ENCODE measurements at places on chromosomes 4 and X.

DNA sequence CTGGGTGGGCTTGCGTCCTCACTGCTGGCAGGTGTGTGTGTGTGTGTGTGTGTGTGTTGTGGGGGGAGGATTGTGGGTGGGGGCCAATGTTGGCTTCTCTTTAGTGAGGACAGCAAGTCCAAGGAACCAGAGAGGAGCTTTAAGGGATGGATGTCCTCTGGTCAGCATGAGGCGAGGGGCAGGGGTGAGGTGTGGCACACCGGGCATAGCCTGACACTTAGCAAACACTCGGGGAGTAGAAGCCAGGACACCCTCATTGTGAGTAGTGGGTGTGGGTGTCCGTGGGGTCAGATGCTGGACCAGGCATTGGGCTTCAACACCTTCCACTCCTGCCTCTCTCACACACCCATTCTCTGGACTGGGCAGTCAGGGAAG is 2.8 kb downstream of the SORCS2 start:
- no peak for DNase-seq

DNA sequence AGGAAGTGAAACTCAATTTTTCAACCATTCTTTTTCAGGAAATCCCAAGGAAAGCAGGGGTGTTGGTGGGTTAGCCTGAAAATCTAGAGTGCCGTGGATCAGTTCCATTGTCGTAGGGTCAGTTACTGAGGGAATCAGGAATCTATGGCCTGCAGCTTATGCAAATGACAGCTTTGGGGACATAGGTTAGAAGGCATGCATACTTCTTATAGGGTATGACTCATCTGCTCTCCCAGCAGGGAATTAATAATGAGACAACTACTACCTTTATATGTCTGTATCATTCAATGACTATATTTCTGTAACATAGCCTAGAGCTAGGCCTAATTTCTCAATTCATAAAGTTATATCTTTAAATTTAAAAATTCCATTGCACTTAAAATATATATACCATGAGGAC is 36.6 kb downstream of the ZNF41 start:
- DNase-seq, result no peak

- no peak for DNase-seq
Observed at GRCh38 chr4:74878323-74878722, 54.6 kb upstream of the PARM1 start.

- no peak for DNase-seq
Observed at GRCh38 chr4:107133965-107134653, 98.0 kb upstream of the DKK2 start.

DNA sequence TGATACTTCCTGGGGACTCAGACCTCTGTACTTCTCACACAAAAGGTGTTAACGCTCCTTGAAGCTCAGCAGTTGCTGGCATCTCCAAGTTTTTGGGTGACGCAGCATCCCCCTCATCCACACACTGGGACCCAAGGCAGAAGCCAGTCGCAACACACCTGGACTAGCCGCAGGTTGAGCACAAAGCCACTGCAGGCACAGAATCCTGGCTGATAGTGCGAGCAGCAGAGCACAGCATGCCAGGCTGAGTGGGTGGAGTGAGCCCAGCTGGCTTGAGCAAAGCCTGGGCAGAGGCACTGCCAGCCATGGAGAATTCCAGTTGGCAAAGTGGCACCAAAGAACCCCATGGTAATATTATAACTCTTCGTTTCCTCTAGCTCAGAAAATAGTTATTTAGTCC is 873.2 kb upstream of the NDST4 start:
- no peak for DNase-seq

- DNase-seq, result no peak
Observed at GRCh38 chr4:166039822-166040221, 166.8 kb downstream of the TLL1 start.

DNA sequence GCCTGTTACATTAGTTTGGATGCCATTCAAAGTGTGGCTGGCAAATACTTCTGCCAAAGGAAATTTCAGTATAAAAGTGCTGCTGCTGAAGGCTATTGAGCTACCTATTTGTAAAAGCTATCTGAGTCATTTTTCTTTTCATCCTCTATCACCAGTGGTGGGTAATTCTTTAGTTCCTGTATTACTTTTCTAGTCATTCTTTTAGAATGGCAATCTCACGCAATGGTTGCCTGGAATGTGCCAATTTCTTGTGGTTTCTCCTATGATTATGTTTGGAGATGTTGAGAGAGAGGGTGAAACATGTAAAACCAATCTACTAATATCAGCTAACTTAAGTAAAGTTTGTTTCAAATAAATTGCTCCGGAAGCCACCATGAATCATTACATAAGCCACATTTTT is 685.0 kb downstream of the RAPGEF2 start:
- no peak for DNase-seq

DNA sequence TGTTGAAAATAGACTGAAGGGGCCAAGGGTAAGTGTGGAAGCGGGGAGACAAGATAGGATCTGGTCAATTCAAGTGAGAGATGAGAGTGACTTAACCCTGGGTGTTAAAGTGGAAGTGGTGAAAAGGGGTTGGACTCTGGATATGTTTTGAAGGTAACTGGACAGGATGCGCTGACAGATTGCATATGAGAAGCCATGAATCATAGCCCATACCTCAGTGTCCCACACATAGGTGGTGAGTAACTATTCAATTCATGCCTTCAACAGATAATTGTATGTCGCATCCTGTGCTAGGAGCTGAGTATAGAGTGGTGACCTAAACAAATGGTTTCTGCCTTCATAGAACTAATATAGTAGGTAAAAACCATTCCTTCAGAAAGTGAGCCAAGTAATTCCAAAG is 76.7 kb downstream of the KLHL34 start:
- DNase-seq, result no peak

GRCh38 chr4:26130173-26130572 is 190.6 kb upstream of the RBPJ start:
- DNase-seq, result no peak

GRCh38 chr4:18247189-18247588 is 225.6 kb upstream of the LCORL start:
- DNase-seq, result no peak

DNA sequence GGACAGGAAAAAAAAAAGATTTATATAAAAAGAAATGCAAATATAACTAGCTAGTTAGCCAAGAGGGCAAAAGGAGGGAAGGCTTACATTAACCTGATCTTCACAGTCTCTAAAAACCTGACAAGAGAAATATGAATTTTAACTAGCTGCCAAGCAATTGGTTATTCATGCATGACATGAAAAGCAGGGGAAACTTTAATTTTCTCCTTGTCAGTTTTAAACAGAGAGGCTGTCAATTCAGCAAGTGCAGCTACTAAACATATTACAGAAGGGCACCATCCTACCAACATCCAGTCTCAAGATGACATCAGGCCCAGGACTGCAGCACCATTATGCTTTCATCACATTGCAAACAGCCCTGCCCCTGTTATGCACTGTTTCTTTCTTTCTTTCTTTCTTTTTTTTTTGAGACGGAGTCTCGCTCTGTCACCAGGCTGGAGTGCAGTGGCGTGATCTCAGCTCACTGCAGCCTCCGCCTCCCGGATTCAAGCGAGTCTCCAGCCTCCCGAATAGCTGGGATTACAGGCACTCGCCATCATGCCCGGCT is 38.9 kb upstream of the CBR4 start:
- no peak for DNase-seq

DNA sequence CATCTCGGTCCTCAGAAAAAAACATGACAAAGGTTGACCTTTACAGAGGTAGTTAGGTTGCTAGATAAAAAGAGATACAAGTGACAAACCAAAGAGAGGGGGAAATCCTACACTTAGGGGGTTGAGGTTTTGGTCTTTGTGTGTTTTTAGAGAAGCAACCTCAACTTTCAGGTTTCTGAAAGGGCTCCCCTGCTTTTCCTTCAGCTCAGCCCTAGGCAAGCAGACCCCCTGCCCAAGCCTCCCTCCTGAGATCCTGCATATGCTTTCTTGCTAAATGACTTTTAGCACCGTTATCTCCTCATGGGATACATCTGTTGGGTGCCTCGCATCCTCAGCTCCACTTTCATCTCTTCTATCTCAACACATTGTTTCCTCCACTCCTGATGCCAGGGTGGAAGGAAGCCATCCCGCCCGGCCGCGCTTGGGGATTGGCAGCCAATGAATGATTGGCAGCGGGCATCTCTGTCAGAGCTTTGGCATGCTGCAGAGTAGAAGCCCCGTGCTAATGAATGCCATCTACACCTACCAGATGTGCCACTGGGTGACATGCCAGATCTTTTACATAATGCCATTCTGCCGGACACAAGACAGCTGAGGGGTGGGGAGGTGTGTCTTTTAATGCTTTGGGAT is 15.0 kb upstream of the PRDM8 start:
- no peak for DNase-seq

DNA sequence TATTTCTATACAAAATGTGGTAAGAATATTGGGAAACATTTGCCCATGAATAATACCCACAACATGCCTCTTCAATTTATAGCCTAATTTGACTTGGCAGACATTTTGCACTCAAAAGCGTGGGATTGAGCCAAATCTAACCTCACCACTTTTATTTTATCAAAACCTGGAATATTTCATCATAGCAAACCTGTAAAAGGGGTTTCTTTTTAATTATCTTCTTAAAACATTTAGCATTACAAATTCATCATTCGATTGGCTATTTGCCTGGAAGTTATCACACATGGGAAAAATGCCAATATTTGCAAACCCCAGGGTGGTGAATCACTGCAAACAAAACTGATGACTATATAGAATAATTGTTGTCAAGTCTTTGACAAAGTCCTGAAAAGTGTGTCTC is 56.2 kb downstream of the VCX3B start:
- no peak for DNase-seq

DNA sequence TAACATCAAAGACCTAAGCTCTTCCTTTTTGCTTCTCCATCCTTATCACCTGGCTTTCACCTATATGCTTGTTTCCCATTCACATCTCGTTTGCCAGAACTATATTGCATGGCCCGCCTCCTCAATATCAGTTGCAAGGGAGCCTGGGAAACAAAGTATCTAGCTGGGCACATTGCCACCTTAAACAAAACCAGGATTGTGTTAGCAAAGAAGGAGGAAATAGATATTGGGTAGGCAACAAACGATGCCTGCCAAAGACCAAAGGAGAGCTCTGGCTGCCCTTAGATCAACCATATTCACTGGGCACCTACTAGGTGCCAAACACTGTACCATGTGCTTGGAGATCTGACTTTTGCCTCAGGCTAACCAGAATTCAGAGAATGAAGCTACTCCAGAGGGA is 107.5 kb downstream of the GRIA3 start:
- DNase-seq, result no peak

DNA sequence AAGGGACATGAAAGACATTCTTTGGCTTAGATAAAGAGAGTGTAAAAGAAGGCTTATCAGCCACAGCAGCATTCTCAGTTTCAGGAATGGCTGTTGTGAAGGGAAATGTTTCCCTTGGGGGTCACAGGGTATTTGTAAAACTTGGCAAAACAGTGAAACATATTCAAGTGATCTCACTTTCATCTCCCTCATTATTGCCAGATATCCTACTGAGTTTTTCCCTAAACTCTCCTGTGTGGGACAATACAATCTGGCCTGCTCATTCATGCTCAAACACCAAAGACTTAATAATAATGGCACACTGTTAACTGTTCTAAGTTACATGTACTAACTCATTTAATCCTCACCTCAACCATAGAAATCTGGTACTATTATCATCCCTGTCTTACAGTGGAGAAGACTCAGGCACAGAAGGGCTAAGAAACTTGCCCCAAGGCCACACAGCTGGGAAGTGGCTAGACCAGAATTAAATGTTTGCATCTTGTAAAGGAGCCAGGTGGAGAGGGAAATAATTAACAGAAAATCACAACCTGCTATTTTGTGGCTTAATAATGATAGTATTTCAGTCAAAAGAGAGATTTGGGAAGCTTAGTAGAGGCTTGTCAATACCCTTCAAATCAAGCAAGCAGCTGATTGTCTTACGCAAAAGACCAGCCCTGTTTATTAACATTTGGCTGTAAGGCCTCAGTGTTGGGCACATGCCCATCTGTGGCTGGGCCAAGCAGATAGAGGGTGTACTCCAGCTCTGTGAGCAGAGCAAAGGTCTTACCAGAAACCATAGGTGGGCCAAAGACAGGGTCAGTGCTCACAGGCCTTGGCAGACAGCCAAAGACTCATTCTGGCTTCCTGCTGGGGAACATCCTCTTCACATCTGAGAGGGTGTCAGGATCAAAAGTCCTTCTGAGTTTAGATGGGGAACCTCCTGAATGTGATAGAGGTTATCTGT is 17.3 kb downstream of the SMPX start:
- no peak for DNase-seq

GRCh38 chr4:48025005-48025404 is 8.4 kb downstream of the NIPAL1 start:
- DNase-seq, result no peak

- no peak for DNase-seq
Observed at GRCh38 chrX:100980608-100981497, 11.3 kb downstream of the ARL13A start.

DNA sequence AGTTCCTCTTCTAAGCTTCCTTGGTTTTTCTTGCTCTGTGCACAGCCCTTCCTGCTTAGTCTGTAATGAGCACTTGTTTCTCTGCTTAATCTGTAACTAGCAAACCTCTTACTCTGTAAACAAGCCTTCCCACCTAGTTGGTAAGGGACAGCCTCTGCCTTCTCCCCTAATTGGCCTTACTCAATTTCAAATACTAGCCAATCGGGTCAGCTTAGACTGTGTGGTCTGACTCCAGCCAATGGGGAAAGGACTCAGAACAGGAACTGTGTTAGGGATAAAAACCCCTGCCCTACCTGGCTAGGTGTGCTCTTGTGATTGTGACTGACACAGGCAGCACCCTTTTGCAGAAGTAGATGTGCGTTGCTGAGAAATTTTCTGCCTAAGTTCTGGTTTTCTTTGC is 136.5 kb upstream of the AADAT start:
- no peak for DNase-seq

GRCh38 chr4:38500433-38500832 is 163.6 kb upstream of the KLF3 start:
- DNase-seq, result no peak

GRCh38 chrX:31656013-31656412 is 584.2 kb upstream of the FTHL17 start:
- no peak for DNase-seq

DNA sequence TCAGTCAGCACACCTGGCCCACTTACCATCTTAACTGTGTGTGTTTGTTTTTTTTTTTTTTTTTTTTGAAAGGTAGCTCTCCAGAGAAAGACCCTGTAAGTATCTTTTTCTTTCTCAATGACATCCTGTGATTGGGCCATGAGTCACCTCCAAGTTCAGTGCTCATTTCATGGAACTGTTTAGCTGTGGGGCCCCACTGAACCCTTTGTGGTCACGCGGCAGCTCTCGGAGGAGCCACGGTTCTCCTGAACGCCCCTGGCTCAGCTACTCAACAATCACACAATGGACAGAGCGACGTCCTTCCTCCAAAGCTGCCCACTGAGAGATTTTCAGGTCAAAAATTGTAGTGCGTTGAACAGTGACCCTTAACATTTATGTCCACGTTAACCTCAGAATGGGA is 14.2 kb upstream of the IL3RA start:
- no peak for DNase-seq

DNA sequence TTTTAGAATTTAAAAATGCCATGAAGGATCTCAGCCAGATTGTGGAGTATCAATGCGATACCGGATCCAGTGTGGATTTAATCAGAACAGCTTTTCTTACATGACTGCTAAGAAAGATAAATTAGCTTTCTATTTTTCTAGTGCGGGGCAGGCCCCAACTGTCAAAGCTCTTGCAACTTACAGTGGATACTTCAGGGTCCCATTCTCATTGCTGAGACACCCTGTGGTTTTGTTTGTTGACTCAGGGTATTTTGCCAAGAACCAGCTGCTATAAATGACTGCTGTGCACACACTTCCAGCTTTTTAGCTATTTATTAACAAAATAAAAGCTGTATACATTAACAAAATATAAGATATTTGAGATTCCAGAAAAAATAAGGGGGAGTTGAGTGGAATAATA is 166.4 kb downstream of the DCLK2 start:
- DNase-seq, result no peak

- no peak for DNase-seq
Observed at GRCh38 chr4:71290074-71290473, 48.7 kb upstream of the SLC4A4 start.

All from stimulated activated naive CD4-positive, alpha-beta T cell (primary cell).